ENCODE measurements at places on chromosomes 3 and 15. TPM values are rescaled to one million over a fixed set of nuclear protein-coding genes. Genes with fewer than 3 reads are reported as not detected.
A peak's percentile ranks its signal among the peaks of the same experiment; 100 is the strongest.

The MED12L gene
- total RNA-seq, result not detected

DNA sequence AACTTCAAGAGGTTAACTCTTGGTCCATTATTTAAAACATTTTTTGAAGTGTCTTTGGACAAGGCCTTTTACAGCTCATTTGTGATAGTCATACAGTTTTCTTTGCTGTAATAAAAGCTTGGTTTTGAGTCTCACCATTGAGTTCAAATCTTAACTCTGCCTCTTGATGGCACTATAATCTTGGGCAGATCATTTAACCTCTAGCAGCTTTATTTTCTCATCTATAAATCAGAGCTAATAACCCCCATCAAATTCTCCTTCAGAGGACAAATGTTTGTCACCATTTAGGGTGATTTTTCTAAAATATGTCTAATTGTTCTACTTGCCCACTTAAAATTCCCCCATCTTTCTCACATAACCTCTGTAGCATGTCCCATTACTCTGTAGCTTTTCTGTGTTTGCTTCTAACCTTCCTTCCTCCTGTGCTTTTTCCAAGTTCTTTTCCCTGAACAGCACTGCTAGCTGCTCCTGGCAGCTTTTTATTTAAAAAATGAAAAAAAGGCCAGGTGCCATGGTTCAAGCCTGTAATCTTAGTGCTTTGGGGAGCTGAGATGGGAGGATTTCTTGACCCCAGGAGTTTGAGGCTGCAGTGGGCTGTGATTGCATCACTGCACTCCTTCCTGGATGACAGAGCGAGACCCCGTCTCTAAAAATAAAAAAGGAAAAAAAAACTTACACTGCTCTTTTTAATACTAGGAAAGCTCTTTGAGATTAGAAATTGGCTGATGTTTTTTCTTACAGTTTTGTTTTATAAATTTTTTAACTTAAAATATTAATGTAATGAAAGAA lies 28.5 kb downstream of the UBE2E1 start:
- no peaks in the 10 kb centered on the region for H3K4me1 ChIP-seq
- DNase-seq, result no peak

DNA sequence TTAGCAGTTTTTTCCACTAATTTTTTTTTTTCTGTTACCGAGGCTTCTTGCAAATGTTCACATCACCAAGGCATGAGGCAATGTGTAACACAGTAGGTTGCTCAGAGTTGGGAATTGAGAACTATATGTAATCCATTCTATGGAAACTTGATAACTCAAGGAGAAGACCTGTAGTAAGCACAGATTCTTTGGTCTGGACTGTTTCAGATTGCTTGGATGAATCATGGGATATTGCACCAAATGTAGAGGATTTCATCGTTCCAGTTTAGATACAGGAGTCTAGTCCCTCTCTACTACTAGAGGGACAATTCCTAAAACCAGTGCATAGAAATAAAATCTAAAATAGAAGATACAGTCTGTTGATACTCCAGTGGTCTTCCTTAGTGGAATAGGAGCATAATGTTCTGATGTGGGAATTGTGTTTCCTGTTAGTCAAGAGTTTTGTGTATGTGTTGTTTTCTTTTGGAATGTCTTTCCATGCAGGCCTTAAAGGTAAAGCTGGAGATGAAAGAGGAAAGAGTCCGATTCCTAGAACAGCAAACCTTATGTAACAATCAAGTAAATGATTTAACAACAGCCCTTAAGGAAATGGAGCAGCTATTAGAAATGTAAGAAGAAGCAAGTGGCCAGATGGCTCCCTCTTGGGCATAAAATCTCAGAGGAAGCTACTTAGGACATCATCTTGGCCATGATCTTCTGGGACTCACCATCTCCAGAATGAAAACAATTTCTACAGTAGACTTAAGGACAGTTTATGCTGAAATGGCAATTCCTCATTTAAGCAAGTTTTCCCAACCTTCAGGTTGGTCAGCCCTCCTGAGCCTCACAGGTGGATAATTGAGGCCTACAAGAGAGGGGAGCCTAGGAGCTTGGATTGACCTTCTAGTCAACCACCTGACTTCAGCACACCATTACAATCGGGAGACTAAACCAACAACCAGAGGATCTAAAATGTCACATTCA lies 10.7 kb downstream of the KNSTRN start:
- H3K27me3 ChIP-seq, result no peaks in the 10 kb centered on the region
- no peak overlapping the region for H3K27ac ChIP-seq
- DNase-seq, result no peak
- H3K4me3 ChIP-seq, result no peak overlapping the region

The OR5H14 gene
- total RNA-seq, result not detected

- H3K36me3 ChIP-seq, result peaks cover 5% of the 10 kb centered on the region
- peak overlapping the region; percentile 3 for H3K27ac ChIP-seq
- H3K4me3 ChIP-seq, result no peak overlapping the region
- no peak for DNase-seq
These were observed 28.5 kb downstream of the RFTN1 start for GRCh38 chr3:16484984-16485383.

GRCh38 chr15:52139599-52140462 lies 27.3 kb upstream of the BCL2L10 start:
- peak; percentile 71 for DNase-seq
- H3K27me3 ChIP-seq, result no peaks in the 10 kb centered on the region
- no peak overlapping the region for H3K4me3 ChIP-seq
- peaks cover 30% of the 10 kb centered on the region for H3K4me1 ChIP-seq

- no peak overlapping the region for H3K4me3 ChIP-seq
- no peaks in the 10 kb centered on the region for H3K36me3 ChIP-seq
- H3K4me1 ChIP-seq, result no peaks in the 10 kb centered on the region
- H3K27me3 ChIP-seq, result no peaks in the 10 kb centered on the region
These were observed 148.8 kb downstream of the SCAPER start for GRCh38 chr15:76756381-76756780.

DNA sequence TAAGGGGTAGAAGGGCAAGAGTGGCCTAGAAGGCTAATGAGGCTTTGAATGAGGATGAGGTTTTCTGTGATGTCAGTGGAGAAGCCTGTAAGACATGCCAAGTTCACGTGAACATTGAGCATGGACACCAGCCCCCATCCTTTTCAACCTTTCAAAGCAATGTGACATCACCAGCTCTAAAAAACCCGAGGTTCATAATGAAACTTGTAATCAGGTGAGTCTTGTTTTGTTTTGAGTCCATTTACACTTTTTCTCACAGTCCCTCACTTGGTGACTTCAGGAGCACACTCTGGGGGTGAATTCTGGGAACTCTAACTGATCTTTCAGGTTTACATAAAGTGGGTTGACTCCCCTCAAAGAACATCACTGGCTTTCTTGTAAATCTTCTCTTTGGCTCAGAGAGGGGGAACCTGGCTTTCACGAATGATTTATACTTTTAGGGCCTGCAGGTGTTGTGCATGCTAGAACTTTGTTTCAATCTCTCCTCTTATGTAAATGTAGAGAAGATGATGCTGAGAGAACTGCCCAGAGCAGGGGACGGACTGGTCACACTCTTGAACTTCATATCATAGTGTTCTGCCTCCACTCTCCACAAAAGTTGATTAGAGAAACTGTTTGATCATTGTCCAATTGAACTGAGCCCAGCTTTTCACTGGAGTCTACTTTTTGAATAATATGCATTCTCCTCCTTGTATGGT lies 224.7 kb upstream of the SATB1 start:
- H3K27ac ChIP-seq, result no peak overlapping the region
- no peaks in the 10 kb centered on the region for H3K36me3 ChIP-seq
- no peaks in the 10 kb centered on the region for H3K27me3 ChIP-seq

DNA sequence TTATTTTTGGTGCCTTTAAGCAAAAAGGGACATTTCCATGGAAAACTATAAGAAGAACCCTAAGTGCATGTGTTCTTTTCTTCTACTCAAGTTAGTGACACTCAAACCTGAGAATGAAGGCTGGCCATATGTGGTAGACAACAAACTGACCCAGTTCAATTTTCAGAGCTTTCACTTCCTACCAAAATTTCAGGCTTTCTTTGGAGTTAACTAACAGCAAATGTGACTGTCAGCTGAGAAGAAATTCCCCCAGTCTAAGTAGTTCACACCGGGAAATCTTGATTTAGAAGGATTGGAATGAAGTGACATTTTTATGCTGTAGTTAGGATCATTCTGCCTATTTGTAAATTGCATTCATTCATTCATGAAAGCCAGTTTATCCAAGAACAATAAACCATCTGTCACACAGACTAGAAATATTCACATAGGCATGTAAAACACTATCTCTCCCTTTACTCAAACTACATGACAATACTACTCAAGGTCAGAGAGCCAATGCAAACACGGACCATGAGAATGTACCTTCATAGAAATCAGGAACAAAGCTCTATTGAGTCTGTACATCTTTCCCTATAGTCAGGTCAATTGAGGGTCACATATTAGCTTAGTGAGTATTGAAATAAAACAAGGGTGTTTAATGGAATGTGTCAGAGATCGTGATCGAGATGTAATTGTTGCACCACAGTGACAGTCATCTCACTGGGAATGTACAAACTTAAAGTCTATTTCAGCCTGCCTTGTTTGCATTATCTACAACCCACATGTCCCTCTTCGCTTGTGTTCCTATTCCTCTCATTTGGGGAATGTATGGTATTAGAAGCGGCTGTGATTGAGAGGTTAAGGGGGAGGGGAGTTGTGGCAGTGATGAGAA lies 113.8 kb upstream of the TGFBR2 start:
- DNase-seq, result no peak
- H3K27me3 ChIP-seq, result no peaks in the 10 kb centered on the region
- no peaks in the 10 kb centered on the region for H3K36me3 ChIP-seq
- H3K4me3 ChIP-seq, result no peak overlapping the region
- no peak overlapping the region for H3K27ac ChIP-seq
- H3K4me1 ChIP-seq, result peaks cover 21% of the 10 kb centered on the region

The TNFAIP8L3 gene
- 0.05 TPM for total RNA-seq

The ZNF860 gene
- not detected for total RNA-seq

DNA sequence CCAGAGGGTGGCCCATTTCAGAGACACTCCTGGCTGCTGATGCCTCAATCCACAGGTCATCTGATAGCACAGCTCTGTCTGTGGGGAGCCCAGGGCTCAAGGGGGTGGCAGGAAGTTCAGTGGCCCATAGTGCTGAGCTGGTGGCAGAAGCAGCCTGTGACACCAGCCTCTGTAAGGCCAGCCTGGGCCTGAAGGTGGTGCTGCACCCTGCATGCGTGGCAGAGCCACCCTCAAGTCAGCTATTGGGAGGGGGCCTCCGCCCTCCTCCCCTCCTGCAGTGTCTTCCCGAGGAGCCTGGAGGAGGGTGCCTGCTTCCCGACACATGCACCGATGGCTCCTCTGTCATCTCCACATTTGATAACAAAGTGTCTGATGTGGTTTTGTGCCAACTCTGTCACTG lies 3.0 kb downstream of the PLA1A start:
- DNase-seq, result no peak
- no peaks in the 10 kb centered on the region for H3K27me3 ChIP-seq
- no peak overlapping the region for H3K27ac ChIP-seq
- no peak overlapping the region for H3K4me3 ChIP-seq
- peaks cover 38% of the 10 kb centered on the region for H3K4me1 ChIP-seq

DNA sequence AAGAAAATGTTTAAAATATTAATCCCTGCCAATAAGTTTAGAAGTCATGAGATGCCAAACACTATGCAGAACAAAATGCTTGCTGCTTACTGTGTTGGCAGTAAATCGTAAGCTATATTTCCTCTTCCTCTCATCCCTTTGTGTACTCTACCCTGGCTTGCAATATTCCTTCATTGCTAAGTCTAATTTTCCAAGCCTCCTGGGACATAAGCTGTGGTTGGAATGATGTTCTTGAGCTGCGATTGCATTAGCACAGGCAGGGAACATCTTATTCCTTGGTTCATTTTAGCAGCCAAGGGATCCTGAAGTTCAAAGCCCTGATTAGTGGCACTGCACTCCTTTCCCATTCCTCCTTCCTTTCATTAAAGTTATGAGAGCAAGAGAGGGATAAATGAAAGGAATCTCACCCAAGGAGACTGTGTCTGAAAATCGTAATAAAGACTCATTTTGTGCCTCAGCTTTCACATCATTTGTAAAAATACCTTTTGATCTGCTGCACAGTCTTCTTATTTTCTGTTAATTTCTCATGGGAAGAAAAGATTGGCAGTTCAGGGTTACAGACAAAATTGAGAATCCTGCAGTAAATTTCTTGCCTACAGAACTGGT lies 535.2 kb downstream of the OCA2 start:
- no peaks in the 10 kb centered on the region for H3K4me1 ChIP-seq
- no peak for DNase-seq
- H3K27me3 ChIP-seq, result no peaks in the 10 kb centered on the region
- H3K4me3 ChIP-seq, result no peak overlapping the region

GRCh38 chr3:141860086-141860669 lies 16.3 kb upstream of the ATP1B3 start:
- no peak overlapping the region for H3K4me3 ChIP-seq
- no peak for DNase-seq
- no peak overlapping the region for H3K27ac ChIP-seq
- H3K4me1 ChIP-seq, result no peaks in the 10 kb centered on the region
- H3K27me3 ChIP-seq, result no peaks in the 10 kb centered on the region
- no peaks in the 10 kb centered on the region for H3K36me3 ChIP-seq

The SEMA6D gene
- 0.71 TPM for total RNA-seq

The ALPK3 gene
- 35.9 TPM for total RNA-seq

The BBS4 gene
- total RNA-seq, result 11.0 TPM

The GRAMD1C gene
- total RNA-seq, result 1.6 TPM

The CALML4 gene
- 5.0 TPM for total RNA-seq

The C3orf62 gene
- 1.4 TPM for total RNA-seq

The KNG1 gene
- total RNA-seq, result not detected

The TMEM207 gene
- not detected for total RNA-seq

DNA sequence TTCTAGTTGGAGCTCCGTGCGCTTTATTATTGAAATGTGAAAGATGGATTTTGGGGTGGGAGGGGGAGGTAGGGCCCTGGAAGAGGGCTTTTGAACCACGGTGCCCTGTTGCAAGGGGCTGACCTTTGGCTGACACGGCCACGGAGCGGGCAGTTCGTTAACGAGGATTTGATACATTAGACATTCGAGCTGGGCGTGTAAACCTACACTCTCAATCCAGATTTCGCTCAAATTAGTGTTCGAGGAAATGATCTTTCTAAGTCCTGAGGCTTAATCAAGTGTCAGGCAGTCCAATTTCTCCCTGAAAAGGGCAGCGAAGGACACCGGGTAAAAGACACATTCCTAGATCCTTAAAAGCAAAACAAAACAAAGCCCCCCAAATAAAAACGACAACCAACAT lies 13.0 kb downstream of the ZIC1 start:
- no peak for DNase-seq
- no peak overlapping the region for H3K27ac ChIP-seq
- H3K4me3 ChIP-seq, result no peak overlapping the region
- H3K27me3 ChIP-seq, result no peaks in the 10 kb centered on the region
- H3K4me1 ChIP-seq, result no peaks in the 10 kb centered on the region

- DNase-seq, result no peak
- no peaks in the 10 kb centered on the region for H3K4me1 ChIP-seq
- no peak overlapping the region for H3K4me3 ChIP-seq
- peaks cover 58% of the 10 kb centered on the region for H3K36me3 ChIP-seq
- H3K27me3 ChIP-seq, result no peaks in the 10 kb centered on the region
These were observed 17.5 kb downstream of the AQR start for GRCh38 chr15:34951993-34952392.

DNA sequence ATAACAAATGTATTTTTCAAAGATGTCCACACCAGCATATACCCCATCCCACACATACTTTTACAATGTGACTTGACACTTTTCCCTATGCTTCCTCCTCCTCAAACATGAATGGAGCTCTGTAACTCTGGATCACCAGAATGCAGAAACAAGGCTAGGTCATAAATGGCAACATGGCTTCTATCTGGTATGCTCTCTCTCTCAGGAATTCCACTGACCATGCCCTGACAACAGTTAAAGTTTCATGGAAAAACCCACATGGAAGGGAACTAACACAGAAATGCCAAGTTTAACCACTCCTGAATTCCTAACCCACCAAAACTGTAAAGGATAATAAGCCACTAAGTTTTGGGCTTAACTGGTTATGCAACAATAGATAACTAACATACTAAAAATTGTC lies 19.9 kb downstream of the MYO9A start:
- H3K27ac ChIP-seq, result no peak overlapping the region
- no peaks in the 10 kb centered on the region for H3K4me1 ChIP-seq
- H3K36me3 ChIP-seq, result 0 out of 2 replicates have a peak, but pooled peaks cover 4% of the 10 kb centered on the region
- DNase-seq, result no peak
- no peak overlapping the region for H3K4me3 ChIP-seq

The CAPN7 gene
- 35.8 TPM for total RNA-seq
